ENCODE measurements at places on chromosomes 1 and 21. TPM values are rescaled to one million over a fixed set of nuclear protein-coding genes. Genes with fewer than 3 reads are reported as not detected.

GBP3 gene
- 28.6 TPM for total RNA-seq

HP1BP3 gene
- total RNA-seq: 395 TPM

SHISA4 gene
- 20.9 TPM for total RNA-seq

CELA3A gene
- total RNA-seq: not detected

PTAFR gene
- 0.65 TPM for total RNA-seq

- DNase-seq: no peak
Measured at GRCh38 chr1:187696073-187696472, 867.3 kb downstream of the PLA2G4A start.

- DNase-seq: no peak
Measured at GRCh38 chr1:30753660-30754123, 3.9 kb downstream of the LAPTM5 start.

- no peak for DNase-seq
Measured at GRCh38 chr1:204331275-204331674, 28.5 kb downstream of the PLEKHA6 start.

DNA sequence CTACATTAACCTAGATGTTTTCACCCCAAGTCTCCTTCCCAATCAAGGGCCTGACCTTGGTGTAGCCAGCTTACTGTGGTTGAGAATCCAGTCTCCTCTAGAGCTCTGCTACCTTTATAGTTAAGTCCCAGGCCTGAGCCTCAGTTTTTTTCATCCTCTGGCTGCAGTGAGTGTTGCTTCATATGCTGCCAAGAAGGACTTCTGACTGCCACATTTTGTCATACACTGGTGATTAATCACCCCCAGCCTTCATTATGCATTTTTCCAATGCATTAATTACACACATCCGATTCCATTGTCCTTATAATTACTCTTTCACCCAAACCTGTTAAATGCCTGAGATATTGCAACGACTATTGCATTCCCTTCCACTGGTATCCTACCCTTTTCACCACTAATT lies 66.3 kb upstream of the FGGY start:
- DNase-seq: no peak

DNA sequence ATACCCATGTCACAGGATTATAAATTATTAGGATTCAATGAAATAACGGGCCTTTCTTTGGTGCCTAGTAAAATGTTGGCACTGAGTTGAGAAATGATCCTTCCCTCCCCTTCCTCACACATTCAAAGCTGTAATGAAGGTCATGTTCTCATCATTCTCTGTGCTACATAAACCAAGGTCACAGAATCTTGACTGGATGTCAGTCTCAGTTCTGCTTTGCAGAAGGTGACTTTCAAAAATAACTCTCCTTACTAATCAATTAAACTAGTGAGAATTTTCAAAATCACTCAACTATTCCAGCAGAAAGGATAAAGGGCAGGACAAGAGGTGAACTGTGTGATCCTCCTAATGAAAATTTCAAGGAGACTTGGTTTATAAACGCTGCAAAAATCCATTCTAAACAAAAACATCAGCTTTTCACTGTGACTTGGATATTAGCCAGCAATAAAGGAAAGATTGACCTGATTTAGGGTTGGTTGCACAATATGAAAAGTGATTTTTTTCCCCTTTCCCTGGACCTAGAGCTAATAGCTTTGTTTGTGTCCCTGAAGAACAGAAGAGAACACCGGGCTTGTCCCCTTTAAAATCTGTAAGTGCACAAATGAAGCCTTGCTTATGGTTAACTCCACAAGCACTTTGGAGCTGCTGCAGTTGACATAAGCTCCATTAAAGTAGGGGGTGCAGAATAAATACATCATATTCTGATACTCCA lies 120.1 kb downstream of the SEC16B start:
- no peak for DNase-seq

- DNase-seq: no peak
Measured at GRCh38 chr1:218348628-218349071, 3.5 kb downstream of the TGFB2 start.

GRCh38 chr1:241532162-241532531 lies at the start of gene KMO:
Gene KMO, plus strand, starts transcription at chr1:241532378. Its CDS starts 67 bp downstream, at chr1:241532445.
- DNase-seq: peak; percentile 18

DNA sequence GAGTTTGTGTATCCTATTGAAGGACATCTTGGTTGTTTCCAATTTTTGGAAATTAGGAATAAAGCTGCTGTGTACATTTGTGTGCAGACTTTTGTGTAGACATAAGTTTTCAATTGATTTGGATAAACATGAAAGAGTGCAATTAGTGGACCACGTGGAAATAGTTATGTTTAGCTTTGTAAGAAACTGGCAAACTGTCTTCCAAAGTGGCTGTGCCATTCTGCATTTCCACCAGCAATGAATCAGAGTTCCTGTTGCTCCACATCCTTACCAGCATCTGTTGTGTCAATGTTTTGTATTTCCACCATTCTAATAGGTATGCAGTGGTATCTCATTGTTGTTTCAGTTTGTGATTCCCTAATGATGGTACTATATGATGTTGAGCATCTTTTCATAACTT lies 46.5 kb downstream of the FH start:
- no peak for DNase-seq

DNA sequence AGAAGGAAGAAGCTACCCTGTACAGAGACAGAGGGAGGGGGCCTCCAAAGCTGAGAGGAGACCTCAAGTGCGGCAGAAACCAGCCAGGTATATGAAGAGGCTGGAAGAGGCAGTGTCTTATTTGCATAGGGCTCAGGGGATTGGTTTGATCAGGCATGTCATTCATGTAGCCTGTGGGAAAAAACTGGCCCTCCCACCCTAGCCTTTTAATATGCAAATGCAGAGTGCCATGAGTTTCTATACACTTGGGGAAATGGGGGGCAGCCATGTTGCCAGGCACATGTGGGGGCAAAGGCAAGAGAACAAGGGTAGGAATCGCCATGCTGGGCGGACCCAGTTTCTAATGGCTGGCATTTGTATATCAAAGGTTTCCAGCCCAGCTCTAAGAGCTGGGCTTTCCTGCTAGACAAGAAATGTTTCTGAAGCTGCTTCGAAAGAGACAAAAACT lies 172.7 kb downstream of the RASAL2 start:
- DNase-seq: no peak

GRCh38 chr1:67687649-67688048 lies 2.6 kb downstream of the GADD45A start:
- DNase-seq: peak; percentile 95
